ENCODE measurements at places on chromosomes 5 and 9.

- no peak for DNase-seq
Measured at GRCh38 chr9:136920069-136920468, 24.5 kb downstream of the FBXW5 start.

DNA sequence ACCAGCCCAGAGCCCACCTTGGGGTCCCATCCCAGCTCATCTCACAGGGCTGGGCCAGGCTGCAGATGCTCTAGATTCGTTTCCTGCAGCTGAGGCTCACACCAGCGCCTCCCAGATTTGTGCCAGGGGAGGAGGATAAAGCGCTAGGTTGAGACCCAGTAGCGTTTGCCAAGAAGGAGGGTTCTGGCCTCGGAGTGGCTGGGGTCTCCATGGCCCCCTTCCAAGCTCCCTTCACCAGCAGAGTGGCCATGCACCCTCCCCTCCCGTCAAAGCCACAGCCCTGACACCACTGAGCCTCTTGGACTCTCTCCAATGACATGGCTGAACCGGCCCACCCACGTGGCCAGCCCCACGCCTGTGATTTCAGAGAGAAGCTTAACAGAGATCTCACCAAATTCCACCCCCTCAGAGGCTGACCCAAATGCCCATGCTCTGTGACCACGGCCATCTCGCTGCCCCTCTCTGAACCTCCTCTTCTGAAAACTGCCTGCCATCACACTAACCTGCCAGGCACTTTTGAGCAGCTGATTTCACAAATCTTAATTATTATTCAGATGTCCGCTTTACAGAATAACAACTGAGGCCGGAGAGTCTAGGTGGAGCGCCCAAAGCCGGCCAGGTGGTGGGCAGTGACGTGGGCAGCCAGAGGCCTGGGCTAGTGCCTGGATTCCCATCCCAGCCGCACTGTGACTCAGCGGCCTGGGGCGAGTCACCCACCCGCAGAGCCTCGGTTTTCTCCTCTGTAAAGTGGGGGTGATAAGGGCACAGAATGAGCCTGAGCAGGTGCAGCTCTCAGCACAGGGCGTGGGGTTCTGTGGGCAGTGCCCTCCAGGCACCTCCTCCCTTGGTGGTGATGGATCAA lies 155.7 kb downstream of the C9orf50 start:
- DNase-seq, result no peak

- peak; percentile 16 for DNase-seq
Measured at GRCh38 chr5:42944989-42945388, 95.1 kb downstream of the ANXA2R start.

DNA sequence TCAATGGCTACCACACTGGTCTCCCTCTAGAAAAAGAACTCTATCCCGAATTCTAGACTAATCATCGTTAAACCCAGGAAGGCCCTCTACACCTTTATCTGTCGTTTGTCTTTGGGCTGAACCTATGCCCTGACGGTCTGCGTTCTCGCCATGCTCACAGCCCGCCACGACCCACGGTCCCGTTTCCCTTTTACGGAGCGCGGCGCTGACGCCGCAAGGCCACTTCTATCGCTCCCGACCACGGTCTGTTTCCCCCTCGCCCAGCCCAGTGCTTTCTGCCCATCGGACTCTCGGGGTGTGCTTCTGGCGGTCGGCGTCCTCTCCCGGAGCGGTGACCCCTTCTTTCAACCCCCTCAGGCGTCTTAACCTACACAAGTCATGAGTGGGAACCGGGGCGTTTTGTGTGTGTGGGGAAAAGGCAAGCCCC lies 974 bp downstream of the C9orf40 start:
- peak; percentile 47 for DNase-seq

DNA sequence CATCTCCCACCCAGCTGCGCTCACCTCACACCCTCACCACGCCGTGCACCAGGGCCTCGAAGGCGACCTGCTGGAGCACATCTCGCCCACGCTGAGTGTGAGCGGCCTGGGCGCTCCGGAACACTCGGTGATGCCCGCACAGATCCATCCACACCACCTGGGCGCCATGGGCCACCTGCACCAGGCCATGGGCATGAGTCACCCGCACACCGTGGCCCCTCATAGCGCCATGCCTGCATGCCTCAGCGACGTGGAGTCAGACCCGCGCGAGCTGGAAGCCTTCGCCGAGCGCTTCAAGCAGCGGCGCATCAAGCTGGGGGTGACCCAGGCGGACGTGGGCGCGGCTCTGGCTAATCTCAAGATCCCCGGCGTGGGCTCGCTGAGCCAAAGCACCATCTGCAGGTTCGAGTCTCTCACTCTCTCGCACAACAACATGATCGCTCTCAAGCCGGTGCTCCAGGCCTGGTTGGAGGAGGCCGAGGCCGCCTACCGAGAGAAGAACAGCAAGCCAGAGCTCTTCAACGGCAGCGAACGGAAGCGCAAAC lies 1.1 kb downstream of the POU4F3 start:
- DNase-seq, result no peak

- no peak for DNase-seq
Measured at GRCh38 chr9:87898151-87898550, 15.5 kb downstream of the SPATA31E1 start.

DNA sequence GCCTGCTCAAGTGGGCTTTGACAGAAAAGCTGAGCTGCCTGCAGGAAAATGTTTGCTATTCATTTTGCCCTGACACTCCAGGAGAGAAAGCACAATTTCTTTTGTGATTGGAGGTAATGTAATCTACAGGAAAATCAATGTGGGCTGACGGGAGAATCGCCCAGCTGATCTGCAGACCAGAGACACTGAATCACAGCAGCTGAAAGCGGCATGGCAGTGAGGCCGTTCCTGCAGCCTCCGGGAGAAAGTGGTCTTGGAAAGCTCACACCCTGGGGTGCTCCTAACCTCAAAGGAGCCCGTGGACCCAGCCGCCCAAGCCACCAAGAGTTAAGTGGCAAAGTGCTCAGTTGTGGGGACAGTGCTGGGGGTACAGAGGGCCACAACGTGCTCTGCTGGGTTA lies 593.6 kb downstream of the BNC2 start:
- no peak for DNase-seq

- DNase-seq, result no peak
Measured at GRCh38 chr9:17204611-17205152, 69.8 kb downstream of the CNTLN start.

DNA sequence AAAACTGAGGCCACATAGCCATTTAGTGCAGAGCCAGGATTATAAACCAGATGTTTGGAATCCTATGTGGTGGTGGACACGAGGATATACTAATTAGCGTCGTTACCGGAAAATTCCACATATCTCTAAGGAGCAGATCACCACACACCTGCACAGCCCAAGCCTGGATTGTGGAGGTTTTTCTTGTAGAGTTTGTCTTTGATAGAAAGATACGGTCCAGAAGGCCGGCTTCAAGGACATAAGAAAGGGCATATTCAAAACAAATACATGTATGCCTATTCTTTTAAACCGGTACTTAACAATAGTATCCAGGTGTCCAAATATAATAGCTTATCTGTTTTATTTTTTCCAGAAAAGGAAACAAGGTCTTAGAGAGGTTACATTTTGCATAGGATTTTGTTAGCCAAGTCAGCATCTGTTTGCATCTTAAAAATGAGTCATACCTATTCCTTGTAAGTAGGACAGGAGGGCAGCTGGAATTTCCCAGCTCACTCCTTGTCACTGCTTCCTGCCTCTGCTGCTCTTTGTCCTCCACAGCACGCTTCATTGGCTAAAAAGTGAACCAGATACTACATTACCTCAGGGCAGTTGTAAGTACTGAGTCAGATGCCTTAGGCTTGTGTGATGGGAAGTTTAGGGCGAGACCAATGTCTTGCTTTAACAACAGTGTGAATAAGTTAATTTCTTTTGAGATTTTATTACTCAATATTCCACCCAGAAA lies 3.6 kb downstream of the TMC1 start:
- DNase-seq, result peak; percentile 97
